ENCODE measurements at places on chromosomes 12 and 14.
A peak's percentile ranks its signal among the peaks of the same experiment; 100 is the strongest.

GRCh38 chr14:66039495-66039894 is 446.7 kb upstream of the CCDC196 start:
- DNase-seq = no peak

- peak; percentile 81 for DNase-seq
Measured at GRCh38 chr12:113185180-113186032, at the start of the genes DDX54 and RITA1. DDX54 (minus strand) TSS chr12:113185478; CDS start chr12:113185451, 27 bp downstream. RITA1 (plus strand) TSS chr12:113185721; CDS start chr12:113186747, 1,026 bp downstream.

GRCh38 chr14:91258011-91258618 is 13.6 kb upstream of the GPR68 start:
- no peak for DNase-seq

- DNase-seq = no peak
Measured at GRCh38 chr12:21939435-21939834, 1.8 kb downstream of the ABCC9 start.

DNA sequence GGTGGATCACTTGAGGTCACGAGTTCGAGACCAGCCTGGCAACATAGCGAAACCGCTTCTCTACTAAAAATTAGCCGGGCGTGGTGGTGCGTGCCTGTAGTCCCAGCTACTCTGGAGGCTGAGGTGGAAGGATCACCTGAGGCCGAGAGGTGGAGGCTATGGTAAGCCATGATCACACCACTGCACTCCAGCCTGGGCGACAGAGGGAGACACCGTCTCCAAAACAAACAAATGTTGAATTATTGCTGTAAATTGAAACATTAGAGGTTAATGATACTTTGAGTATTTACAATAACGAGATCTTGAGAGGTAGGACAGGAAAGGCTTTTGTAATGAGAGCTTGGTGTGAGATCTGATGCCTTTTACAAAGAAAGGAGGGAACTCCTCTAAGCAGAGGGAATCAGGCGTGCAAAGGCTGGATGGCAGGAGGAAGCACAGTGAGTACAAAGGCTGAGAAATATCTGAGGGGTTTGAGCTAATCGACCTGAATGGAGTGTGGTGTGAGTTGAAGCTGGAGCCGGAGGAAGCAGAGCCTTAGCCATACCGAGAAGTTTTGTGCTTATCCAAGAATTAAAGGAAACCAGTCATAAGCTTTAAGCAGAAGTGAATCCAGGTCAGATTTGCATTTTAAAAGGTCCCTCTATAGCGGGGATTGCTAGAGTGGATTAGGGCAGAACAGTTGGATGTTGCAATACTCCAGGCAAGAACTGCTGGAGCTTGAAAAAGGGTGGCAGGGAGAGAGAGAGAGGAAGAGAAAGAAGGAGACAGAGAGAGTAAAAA is 1.1 kb downstream of the RHNO1 start:
- peak; percentile 53 for DNase-seq

GRCh38 chr12:51669271-51669670 is 78.2 kb downstream of the SCN8A start:
- no peak for DNase-seq

DNA sequence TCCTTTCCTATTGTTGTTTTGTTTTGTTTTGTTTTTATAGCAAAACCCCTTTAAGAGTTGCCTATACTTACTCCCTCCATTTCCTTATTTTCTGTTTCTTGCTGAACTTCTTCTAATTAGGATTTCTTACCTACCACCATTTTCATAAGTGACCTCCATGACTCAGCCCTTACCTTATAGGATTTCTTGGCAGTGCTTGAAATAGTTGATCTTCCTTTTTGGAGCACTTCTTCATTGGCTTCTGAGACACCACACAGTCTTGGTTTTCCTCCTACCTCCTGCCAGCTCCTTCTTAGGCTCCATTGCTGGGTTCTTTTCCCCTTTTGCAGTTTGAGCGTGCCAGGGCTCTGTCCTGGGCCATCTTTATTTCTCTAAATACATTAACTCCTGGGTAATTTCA is 23.4 kb upstream of the EID3 start:
- DNase-seq = no peak

GRCh38 chr14:96136371-96137005 is 68.2 kb upstream of the BDKRB2 start:
- DNase-seq = no peak

DNA sequence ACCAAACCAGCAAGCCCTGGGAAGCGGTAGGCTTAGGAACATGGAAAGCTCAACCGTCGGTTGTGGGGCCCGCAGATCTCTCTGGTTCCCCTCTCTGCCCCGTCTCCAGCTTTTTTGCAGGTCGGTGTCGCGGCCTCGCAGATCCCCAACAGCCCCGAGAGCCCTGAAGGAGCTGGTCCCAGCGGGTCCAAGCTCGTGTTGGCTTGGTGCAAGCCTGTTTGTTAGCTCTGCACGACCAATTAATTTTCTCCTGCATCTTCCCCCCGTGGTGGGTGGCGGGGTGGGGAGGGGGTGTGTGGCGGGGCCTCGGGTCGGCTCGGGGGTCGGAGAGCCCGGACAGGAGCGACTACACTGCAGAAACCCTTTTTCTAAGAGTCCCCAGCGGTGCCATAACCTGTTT is 449 bp upstream of the SLC24A4 start:
- no peak for DNase-seq

- no peak for DNase-seq
Measured at GRCh38 chr12:127548123-127548553, 718.8 kb upstream of the TMEM132C start.

DNA sequence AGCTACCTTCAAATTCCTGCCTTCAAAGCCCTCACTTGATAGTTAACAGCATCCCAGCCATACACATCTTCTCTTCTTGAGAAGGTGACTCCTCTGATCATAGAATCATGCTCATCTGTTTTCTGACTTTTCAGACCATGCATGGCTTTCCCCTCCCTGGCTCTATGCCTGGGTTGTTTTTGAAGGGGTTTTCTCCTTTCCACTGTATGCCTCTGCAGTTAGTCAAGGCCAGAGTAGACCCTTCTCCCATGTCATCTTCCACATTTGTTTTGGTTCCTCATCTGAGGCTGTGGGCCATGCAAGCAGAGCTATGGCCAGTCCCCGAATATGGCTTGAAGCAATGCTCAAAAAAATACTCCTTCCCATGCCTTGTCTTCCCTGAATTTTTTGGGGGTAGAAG is 14.3 kb upstream of the MCRS1 start:
- no peak for DNase-seq

GRCh38 chr12:10142976-10143589 is 13.1 kb upstream of the CLEC7A start:
- no peak for DNase-seq

GRCh38 chr14:102729268-102729667 is 48.0 kb upstream of the TRAF3 start:
- no peak for DNase-seq

DNA sequence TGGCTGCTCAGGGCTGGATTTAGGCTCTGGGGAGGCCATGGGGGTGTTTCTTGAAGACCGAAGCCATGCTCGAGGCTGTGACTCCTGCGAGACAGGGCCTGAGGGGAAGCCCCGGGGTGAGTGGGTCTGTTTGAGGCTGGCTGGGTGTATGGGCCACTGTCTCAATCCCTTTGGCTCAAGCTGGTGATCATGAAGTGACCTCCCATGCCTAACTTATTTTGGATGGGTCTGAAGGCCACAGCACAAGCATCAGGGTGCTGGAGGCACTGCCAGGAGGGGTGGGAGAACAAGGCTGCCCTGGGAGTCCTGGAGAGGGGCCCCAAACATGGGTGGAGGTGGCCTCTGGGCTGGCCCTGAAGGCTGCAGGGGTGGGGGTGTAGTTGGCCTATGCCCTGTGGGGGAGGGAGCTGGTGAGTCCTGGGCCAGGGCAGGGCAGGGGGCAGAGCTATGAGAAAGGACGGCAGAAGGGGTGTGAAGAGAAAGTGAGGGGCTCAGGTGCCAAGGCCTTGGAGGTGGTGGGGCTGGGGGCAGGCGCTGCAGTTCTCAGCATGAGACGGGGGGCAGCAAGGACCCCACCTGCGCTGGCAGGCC is 100.9 kb downstream of the KIF26A start:
- DNase-seq = no peak

GRCh38 chr12:126617312-126617711 is 1552.1 kb downstream of the AACS start:
- no peak for DNase-seq

GRCh38 chr12:52633383-52633782 is 15.0 kb upstream of the KRT73 start:
- no peak for DNase-seq

GRCh38 chr14:60621386-60621785 is 27.9 kb downstream of the SIX1 start:
- DNase-seq = no peak

DNA sequence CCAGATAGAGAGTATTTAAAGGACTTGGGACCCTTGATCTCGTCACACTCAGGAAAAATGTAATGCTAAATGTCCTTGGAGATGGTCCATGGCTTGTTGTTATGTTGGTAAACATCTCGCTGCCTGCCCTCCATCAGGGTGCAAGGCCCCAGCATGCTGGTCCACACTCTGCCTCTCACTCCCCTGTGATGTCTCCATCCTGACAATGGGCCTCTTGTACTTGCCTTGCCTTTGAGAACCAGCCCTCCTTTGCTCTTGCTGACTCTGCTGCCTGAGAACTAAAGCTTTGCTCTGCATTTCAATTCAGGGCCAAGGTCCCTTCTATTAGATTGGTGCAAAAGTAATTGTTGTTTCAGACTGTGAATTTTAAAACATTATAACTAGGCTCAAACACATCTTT is 131.0 kb upstream of the LMNTD1 start:
- DNase-seq = no peak

GRCh38 chr14:68756000-68756481 is 36.8 kb downstream of the ZFP36L1 start:
- no peak for DNase-seq

GRCh38 chr12:78898416-78898815 is 33.8 kb downstream of the SYT1 start:
- DNase-seq = no peak

- DNase-seq = no peak
Measured at GRCh38 chr12:43306066-43306465, 245.9 kb downstream of the ADAMTS20 start.

- DNase-seq = no peak
Measured at GRCh38 chr12:123242116-123242904, 9.1 kb downstream of the MTRFR start.

- no peak for DNase-seq
Measured at GRCh38 chr14:73402579-73402978, 55.8 kb downstream of the NUMB start.

DNA sequence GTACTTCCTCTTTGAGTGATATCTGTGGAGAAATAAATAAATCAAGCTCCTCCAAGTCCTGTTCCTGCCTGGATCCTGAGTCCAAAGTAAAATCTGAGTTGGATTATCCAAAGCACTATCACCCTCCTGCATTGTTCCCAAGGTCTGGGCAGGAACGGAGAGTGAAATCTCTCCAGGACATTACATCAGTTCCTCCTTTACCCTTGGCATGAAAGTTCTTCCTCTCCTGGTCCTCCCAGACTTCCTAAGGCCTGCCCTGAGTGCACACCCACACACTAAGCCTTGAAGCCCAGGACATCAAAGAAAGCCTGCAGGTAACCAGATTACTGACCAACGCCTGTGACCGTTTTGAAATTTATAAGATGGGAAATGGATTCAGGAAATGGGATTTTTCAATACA is 206.8 kb upstream of the BCL2L14 start:
- DNase-seq = no peak

DNA sequence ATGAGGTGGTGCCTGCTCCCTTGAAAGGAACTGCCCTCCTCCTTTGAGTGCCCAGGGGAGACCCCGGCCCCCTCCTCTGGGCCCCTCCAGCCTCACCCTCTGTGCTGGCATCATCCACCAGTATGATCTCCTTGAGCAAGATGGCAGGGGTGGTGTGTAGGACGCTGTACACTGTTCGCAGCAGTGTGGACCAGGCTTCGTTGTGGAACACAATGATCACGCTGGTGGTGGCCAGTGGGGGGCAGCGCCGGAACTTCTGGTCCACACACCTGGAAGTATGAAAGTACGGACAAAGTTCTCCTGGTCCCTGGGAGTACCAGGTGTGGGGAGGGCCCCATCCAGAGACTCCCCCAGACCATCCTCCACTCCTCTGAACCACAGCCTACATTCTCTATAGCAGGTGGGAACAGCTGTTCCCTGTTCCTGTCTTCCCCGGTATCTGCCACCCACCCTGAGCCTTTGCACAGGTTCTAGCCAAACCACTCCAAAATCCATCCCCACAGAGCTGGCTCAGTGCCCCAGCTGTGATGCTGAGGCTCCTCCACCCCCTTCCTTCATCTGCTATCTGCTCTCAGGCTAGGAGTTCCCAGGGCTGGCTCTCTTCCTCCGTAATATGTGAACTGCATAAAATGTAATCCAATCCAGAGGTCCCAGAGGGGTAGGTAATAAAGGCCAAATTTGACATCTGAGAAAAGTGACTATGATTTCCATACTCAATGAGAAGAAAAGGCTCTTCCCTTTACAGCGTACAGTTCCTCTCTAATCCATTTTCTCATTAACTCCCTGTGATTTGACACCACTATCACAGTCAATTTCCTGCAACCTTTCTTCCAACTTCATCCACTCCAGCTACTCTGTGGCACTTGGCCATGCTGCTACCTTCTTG is 13.9 kb downstream of the GALNT6 start:
- no peak for DNase-seq

DNA sequence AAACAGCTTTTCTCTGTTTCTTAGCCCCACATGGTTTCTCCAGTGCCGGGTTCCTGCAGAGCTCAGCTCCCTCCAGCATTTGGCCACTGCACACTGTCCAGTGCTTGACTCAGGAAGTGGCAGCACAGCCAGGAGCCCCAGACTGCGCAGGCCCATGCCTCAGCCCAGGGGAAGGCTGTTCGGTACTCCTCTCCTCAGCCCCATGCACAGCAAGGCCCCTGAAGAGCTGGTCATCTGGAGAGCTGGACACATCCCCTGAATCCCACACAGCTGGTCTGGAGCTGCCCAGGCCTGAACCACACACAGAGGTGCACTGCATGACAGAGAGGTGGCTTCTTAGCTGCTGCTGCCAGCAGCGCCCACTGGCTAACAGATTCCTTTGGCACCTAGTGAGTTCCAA is 48.3 kb downstream of the STAB2 start:
- DNase-seq = no peak

DNA sequence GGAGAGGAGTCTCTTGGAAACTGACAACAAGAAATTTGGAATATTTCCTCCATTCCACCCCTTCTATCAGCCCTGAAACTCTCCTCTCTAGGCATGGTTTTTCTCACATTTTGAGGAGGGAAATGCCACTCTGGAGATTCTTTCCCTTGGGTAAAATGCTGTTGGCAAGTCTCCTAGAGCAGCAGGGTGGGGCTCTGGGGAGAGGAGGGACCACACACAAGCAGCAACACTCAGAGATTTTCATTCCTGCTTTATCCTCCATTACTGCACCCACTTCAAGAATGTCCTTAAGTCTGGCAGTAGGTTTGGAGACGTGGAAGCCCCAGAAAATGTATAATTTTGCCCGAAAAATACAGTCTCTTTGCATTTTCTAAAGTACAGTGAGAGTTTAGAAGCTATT is 130.8 kb upstream of the FLRT2 start:
- no peak for DNase-seq

GRCh38 chr14:49892301-49892635 is 614 bp upstream of the ARF6 start:
- peak; percentile 55 for DNase-seq

GRCh38 chr14:106766145-106766544 is 1239.8 kb downstream of the TMEM121 start:
- DNase-seq = no peak

GRCh38 chr14:75428230-75429104 is 645 bp downstream of the JDP2 start:
- DNase-seq = no peak

- no peak for DNase-seq
Measured at GRCh38 chr12:47014474-47014873, 64.9 kb upstream of the PCED1B start.

- DNase-seq = no peak
Measured at GRCh38 chr14:103801459-103801858, 45.9 kb downstream of the PPP1R13B start.

All from naive B cell (primary cell).